Colonic mucosa (tissue), 4 donors: ENCODE measurements at places on chromosomes 6 and 20. TPM values are rescaled to one million over a fixed set of nuclear protein-coding genes. Genes with fewer than 3 reads are reported as not detected.
A peak's percentile ranks its signal among the peaks of the same experiment; 100 is the strongest.

SLC17A3 gene
- not detected for total RNA-seq

GRCh38 chr6:68343901-68344300 lies 291.2 kb upstream of the ADGRB3 start:
- no peak overlapping the region for H3K27ac ChIP-seq
- no peaks in the 10 kb centered on the region for H3K4me1 ChIP-seq
- no peaks in the 10 kb centered on the region for H3K27me3 ChIP-seq
- no peak overlapping the region for H3K4me3 ChIP-seq
- no peaks in the 10 kb centered on the region for H3K36me3 ChIP-seq

DNA sequence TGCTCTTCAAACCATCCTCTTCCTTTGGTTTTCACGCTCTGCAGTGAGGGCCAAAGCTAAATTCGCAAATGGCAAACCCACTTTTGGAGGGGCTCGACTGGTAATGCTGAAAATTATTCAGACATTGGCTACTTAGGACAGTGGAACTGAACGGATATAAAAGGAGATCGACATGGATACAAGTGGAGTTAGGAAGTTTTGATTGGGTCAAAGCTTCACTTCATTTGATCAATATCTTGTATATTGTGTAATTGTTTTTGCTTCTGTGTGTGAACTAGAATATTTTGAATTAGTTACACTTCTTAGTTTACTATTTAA lies 1.2 kb downstream of the FAM8A1 start:
- no peaks in the 10 kb centered on the region for H3K27me3 ChIP-seq
- peak overlapping the region; percentile 94 for H3K4me3 ChIP-seq

GRCh38 chr6:166673309-166673708 lies 46.3 kb upstream of the RPS6KA2 start:
- no peak overlapping the region for H3K27ac ChIP-seq
- H3K36me3 ChIP-seq: no peaks in the 10 kb centered on the region
- DNase-seq: no peak
- no peak overlapping the region for H3K4me3 ChIP-seq

DNA sequence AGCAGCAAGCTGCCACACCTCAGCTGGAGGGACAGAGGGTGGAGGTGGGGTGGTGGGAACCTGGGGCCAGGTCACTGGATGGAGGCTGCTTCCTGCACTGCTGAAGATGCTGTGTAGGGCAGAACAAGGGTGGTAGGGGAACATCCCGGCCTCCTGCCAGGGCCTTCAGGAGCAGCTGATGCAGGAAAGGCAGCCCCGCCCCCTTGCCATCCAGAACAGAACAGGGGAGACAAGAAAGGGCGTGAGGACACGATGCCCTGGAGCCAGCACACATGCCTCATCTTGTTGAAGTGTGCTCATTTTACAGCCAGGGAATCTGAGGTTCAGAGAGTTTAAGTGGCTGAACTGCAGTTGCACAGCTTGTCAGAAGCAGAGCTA lies 43.1 kb upstream of the PHACTR3 start:
- no peaks in the 10 kb centered on the region for H3K36me3 ChIP-seq
- H3K27ac ChIP-seq: no peak overlapping the region
- no peak for DNase-seq
- H3K27me3 ChIP-seq: no peaks in the 10 kb centered on the region
- no peaks in the 10 kb centered on the region for H3K4me1 ChIP-seq
- no peak overlapping the region for H3K4me3 ChIP-seq

IRF4 gene
- total RNA-seq: 8.8 TPM

DNA sequence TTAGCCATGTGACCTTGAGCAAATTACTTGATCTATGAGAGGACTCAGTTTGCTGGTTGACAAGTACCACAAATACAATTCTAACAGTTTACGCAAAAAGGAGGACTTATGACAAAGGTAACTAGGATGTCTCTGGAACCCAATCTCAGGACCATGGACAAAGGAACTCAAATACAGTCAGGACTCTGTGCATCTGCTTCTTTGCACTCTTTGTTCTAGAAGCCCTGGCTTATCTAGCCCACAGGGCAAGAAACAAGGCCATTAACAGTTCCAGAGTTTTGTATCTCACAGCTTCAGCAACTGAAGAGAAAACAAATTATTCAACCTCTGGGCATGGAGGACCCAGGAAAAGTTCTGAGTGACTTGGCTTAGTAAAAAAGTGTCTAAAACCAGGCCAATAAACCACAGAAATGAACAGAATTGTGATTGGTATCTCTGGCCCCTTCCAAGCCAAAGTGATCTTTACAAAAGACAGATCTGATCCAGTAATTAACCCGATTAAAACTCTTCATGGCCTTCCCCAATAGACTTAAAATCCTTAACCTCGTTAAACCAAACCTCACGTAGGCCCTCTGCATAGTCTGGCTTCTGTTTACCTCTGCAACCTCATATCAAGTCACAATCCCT lies 5.9 kb downstream of the WASF1 start:
- no peak for DNase-seq
- no peaks in the 10 kb centered on the region for H3K27me3 ChIP-seq
- no peaks in the 10 kb centered on the region for H3K4me1 ChIP-seq

SLC4A11 gene
- 1.2 TPM for total RNA-seq

- H3K4me1 ChIP-seq: no peaks in the 10 kb centered on the region
- DNase-seq: no peak
- H3K36me3 ChIP-seq: no peaks in the 10 kb centered on the region
Observed at GRCh38 chr6:78340755-78341154, 526.6 kb upstream of the IRAK1BP1 start.

MAPK14 gene
- 62.2 TPM for total RNA-seq

GRCh38 chr6:146310628-146311027 lies 233.0 kb upstream of the RAB32 start:
- no peaks in the 10 kb centered on the region for H3K36me3 ChIP-seq
- DNase-seq: no peak
- H3K4me1 ChIP-seq: no peaks in the 10 kb centered on the region
- no peak overlapping the region for H3K4me3 ChIP-seq
